H1 (cell line): ENCODE measurements at places on chromosomes 4 and X. TPM values are rescaled to one million over a fixed set of nuclear protein-coding genes. Genes with fewer than 3 reads are reported as not detected.

The SOD3 gene
- total RNA-seq, result 4.9 and 5.5 TPM in 2 replicates

The SSX3 gene
- total RNA-seq, result not detected in 2 replicates

The UGT2B15 gene
- not detected in 2 replicates for total RNA-seq

The SRPK3 gene
- total RNA-seq, result not detected in 2 replicates

The ODAPH gene
- total RNA-seq, result not detected in 2 replicates

The AVPR2 gene
- not detected in 2 replicates for total RNA-seq

The PLP1 gene
- total RNA-seq, result 44.3 and 49.2 TPM in 2 replicates

The HTN1 gene
- total RNA-seq, result not detected in 2 replicates

The CLDN34 gene
- 0.50 TPM in 1 of 2 replicates, not detected in the other for total RNA-seq

The FDCSP gene
- not detected in 2 replicates for total RNA-seq

The TACR3 gene
- total RNA-seq, result 2.3 and 3.0 TPM in 2 replicates

The ATOH1 gene
- total RNA-seq, result 0.61 and 0.76 TPM in 2 replicates

The ENPEP gene
- total RNA-seq, result 0.61 and 0.63 TPM in 2 replicates

The FRMPD4 gene
- total RNA-seq, result 0.27 and 0.37 TPM in 2 replicates

The KLB gene
- total RNA-seq, result not detected in 2 replicates

GRCh38 chrX:19514791-19515614 is at the start of gene MAP3K15:
Gene MAP3K15 (minus strand): TSS chrX:19515508. CDS start chrX:19515261, 247 bp downstream.
- DNase-seq, result no peak

DNA sequence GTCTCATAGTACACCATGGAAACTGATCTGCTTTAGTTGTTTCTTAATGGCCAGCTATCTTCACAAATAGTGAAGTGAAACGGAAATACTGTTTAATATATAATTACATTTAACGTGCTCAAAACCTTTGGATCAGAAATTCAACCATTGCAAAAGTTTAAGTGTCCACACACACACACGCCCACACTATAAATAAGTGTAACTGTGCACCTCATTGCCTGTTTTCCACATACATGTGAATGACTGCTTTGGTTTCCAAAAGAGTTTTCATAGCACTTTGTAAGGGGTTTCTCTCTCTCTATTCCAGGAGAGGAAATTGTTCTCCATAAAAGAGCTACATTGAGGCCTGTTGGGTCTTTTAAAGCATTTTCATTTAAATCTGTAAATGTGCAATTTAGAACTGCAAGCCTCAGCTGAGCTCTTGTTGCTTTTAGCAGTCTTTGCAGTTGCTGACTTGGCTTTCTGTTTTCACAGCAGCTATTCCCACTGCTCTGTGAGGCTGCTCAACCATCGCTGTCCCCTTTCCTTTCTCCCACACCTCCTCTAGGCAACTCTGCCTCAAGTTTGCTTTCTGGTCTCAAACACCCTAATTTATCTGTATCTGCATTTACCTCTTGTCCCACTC is 94.5 kb downstream of the RAPGEF2 start:
- DNase-seq, result no peak

GRCh38 chrX:76931518-76931917 is 504.0 kb downstream of the MAGEE1 start:
- DNase-seq, result no peak

DNA sequence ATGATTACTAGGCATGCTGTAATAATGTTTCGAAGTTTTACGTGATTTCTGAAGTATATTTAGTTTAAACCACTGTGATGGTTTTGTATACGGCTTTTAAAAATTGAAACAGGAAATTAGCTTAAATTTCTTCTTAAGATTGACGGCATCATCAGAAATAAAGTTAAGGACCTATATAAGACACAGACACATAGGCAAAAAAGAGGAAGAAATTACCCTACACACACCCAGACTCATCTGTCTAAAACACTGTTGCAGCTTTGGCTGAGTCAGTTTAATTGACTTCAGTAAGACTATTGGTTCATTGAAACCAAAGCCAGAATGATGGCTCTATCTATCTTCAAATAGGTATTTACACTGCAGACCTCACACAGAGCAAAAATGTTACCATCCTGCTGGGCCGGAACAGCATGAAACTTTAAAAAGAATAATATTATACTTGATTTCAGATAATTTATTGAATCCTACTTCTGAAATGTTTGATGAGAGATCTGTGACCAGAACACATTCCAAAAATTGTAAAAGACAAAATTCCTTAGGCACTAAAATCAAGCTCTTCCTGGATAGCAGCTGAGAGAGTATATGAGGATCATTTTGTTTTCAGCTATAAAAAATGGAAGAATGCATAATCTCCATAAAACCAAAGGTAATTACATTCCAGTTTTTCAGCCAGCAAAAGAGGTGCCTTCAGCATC is 4.5 kb downstream of the HHIP start:
- DNase-seq, result no peak

GRCh38 chr4:119659576-119659975 is 31.0 kb upstream of the PDE5A start:
- DNase-seq, result no peak

- no peak for DNase-seq
Measured at GRCh38 chrX:133516686-133517085, 101.4 kb upstream of the GPC4 start.

DNA sequence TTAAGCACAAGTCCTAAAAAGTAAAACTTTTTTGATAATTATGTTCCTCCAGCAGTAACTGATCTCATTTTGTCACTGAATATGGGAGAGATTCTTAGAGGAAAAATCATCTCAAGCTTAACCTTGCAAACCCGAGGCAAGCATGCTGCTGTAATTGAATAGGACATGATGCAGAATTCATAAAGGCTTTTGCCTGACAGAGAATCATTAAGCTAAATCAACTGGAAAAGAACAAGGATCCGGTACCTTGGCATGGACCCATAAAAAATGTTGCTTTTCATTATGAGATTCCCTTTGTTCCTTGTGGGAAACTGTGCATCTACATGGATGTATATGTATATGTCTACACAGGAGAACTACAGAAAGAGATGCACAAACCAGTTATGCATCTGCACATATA is 149.1 kb downstream of the PAPSS1 start:
- DNase-seq, result no peak

DNA sequence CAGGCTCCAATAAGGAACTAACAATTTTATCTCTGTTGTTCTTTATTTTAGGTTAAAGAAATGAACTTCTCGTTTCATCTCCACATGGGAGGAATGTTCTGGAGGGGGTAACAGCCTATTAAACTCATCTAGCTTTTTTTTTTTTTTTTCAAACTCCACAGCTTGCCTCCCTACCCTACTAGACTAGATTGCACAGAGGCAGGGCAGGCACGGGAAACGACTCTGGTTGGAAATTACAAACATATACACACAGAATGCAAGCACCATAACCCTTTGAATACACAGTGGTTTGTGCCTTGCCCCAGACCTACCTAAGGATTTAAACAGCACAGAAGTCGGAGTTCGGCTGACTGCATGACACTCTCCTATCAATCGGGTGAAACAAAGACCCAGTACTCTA is 2.7 kb downstream of the MECP2 start:
- no peak for DNase-seq

DNA sequence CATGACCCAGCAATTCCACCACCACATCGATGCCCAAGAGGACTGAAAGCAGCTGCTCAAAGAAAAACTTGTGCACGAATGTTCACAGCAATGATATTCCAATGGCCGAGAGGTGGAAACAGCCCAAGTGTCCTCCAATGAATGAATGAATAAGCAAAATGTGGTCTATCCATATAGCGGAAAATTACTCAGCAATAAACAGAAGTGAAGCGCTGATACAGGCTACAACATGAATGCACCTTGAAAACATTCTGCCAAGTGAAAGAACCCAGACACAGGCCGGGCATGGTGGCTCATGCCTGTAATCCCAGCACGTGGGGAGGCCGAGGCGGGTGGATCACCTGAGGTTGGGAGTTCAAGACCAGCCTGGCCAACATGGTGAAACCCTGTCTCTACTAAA is 5.2 kb upstream of the SLC2A9 start:
- no peak for DNase-seq

- no peak for DNase-seq
Measured at GRCh38 chrX:29397506-29397905, 810.3 kb downstream of the IL1RAPL1 start.

- DNase-seq, result no peak
Measured at GRCh38 chrX:133530960-133531359, 115.7 kb upstream of the GPC4 start.

DNA sequence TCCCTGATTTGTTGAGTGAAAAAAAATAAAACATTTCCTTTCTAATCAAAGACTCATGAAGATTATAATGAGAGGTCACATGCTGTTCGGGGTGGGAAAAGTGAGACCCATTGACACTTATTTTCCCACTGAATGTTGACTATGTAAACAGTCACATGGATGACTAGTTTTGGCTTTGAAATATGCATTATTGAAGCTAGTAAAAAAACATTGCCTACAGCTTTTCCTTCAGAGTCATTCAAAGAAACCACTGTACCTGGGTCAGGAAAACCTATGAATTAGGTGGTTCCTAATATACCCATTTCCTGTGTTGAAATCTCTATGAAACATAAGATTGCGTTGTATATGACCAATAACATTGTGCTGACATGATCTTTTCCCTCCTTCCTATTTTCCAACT is 251.2 kb downstream of the CFAP299 start:
- no peak for DNase-seq

GRCh38 chr4:123651536-123652180 is 255.1 kb downstream of the SPRY1 start:
- DNase-seq, result no peak

DNA sequence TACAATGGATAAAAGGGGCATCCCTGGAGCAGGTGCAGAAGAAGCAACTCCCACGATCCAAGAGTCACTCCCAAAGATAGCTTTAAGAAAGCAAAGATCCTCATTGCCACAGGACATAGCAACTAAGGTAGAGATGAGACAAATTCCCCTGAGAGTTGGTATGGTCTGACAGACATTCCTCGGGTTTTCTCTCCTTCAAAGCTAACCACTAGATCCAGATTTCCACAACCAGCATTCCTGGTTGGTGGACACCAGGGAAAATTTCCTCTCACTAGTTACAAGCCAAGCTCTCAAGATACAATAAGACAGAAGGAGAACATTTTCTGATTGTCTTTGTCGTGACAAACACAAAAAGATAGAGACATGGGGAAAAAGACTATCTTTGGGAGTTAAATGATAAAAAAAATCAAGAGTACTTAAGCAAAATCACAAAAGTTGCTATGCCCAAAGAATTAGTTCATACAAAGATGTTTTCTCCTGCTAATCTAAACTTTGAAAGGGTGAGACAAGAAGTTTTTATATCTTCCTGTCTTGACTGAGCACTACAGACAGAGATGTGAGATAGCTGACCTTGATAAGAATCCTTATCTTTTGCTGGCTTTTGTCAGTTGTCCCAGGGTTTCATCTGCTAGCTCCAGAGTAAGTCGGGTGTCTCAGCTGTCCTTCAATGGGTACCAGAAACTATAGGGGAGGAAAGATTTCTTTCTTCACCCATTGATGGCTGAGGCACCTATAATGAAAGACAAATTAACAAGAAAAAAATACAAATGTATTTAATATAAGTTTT is 200.5 kb downstream of the CENPC start:
- DNase-seq, result no peak

DNA sequence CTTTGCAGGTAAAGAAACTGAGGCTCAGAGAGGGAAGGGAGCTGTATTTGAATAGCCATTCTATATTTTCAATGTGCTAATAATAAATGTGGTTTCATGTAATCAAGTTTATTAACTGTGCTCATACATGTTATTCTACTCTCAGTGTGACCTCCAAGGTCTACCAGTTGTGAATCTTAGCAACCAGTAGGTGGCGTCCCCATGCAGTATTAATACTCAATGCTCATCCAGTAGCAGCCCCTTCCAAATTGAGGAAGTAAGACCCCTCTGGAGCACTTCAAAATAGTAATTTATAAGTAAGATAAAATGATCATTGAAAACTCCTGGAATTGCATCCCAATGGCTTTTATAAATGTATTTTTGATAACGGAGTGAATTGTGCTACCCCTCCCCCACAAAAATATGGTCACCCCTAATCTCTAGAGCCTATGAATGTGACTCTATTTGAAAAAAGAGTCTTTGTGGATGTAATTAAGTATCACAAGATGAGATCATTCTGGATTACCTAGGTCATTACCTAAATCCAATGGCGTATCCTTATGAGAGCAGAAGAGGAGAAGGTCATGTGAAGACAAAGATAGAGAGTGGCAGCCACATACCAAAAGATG is 20.4 kb upstream of the SEPSECS start:
- DNase-seq, result no peak

GRCh38 chr4:187478292-187479140 is 517.1 kb upstream of the ZFP42 start:
- DNase-seq, result no peak

DNA sequence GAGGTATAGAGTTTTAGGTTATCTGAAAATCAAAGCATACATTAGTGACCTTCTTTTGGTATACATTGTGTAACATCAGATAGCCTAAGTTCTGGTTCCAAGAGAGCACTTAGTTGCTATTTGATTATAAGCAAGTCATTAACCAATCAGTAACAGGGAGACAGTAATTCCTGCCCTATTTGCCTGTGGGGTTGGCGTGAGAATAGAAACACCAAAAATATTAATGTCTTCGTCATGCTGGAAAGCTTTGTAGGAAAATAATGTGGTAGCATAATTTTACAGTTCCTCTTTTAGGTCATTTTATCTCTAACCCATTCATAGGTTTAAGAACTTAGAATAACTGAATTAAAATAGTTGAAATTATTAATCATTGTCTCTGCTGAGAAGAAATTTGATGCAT is 37.8 kb downstream of the NPNT start:
- no peak for DNase-seq

- no peak for DNase-seq
Measured at GRCh38 chr4:8613421-8614364, 21.1 kb downstream of the CPZ start.

GRCh38 chrX:16819634-16820033 is 33.4 kb downstream of the TXLNG start:
- DNase-seq, result no peak

- DNase-seq, result no peak
Measured at GRCh38 chr4:141573678-141574077, 62.7 kb upstream of the IL15 start.

DNA sequence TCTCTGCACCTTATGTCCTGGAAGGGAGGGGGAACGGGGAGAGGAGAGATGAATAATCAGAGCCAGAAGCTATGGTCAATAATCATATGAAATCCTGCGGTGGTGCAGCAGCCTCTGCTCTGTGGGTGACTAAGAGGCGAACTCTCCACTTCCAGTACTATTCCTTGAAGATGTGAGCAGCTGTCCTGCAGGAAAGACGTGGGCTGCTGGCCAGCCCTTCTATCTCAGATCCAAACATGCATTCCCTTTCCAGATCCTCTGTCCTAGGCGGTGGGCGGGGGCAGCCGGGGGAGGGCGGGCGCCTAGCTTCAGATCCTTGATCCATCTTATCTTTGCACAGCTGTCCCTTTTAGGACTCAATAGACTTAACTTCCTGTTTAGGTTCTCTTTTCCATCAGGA is 34.5 kb downstream of the SPINK2 start:
- DNase-seq, result no peak

- DNase-seq, result no peak
Measured at GRCh38 chr4:99102634-99103033, 14.0 kb upstream of the ADH5 start.

DNA sequence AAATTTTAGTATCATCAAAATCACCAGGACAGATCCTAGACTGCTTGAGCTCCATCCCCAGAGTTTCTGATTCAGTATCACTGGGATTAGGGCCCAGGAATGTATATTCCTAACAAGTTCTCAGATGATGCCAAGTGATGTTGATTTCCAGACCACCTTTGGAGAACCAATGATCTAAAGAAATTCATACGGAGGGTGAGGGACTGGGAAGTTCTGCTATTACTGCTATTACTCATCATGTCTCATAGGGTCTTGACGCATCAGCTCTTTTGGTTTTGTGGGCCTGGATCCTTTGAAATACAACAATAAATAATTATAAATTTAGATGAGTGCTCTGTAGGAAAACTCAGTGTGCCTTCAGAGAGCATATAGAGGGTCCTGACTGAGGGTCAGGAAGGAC is 59.8 kb upstream of the LGI2 start:
- no peak for DNase-seq

GRCh38 chrX:40080894-40081678 is 16.7 kb downstream of the BCOR start:
- no peak for DNase-seq
